Right kidney (tissue), 9 donors: ENCODE measurements at places on chromosomes 16 and 17.

GRCh38 chr17:55770196-55770870, 19.5 kb downstream of the PCTP start:
- DNase-seq: peak; percentile 44

DNA sequence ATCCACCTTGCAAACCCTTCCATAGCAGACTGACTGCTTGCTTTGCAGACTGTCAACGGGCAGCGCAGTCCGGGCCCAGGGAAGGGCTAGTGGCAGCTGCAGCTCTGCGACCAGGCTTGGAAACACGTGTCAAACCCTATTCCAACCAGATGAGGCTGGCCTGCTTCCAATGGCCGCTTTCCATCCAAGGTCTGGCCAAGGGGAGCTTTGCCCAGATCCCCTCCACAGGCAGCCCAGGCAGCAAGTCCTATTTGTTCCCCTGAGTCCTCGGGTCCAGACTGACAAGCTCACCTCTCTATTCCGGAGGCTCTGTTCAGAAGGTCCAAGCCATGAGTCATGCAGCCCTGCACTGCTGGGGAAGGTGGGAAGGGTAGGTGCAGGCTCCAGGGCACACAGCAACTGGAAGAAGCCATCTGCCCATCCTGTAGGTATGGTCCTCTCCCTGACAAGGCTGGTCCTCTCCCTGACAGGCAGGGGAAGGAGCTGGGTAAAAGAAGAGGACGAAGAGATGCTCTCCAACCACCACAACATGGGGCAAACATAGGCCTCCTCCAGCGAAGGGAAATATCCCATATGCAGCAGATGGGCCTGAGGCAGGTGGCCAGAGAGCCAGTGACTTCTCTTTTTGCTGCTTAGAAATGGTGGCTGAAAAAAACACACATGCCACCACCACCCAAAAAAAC, 22.6 kb upstream of the AXIN2 start:
- DNase-seq: no peak

DNA sequence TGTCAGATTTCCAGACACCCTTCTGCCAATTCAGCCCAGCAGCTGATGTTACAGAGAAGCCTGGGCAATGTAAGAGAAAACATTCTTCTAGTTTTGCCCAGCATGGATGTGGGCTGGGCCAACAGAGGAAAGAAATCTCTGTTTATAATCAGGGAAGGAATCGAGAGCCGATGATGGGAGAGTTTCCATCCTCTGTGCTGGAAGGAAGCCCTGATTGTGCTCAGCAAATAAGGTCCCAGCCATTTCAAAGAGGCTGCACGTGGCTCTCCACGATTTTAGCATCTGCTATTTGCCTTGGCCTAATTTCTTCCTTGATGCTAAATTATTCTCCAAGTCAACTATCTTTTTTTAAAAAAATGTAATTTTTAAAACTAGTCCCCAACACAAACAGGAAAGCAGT, 70.0 kb downstream of the IRX6 start:
- no peak for DNase-seq

DNA sequence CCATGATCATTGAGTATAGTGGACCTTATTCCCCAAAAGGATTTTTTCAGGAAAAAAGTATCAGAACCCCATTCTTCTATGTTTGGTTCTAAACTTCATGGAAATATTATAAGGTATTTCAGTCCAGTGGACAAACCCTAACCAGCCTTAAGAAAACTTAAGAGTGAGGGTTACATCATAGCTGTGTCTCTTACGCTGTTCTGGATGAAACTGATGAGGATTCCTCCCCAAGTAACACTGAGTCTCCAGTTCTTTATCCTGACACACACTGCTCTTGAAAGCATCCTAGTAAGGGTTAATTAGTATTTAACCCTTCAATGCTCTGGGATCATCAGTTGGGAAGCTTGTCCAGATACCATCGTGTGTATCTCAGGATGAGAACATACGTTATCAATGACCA, 5.0 kb downstream of the LYRM1 start:
- DNase-seq: no peak

DNA sequence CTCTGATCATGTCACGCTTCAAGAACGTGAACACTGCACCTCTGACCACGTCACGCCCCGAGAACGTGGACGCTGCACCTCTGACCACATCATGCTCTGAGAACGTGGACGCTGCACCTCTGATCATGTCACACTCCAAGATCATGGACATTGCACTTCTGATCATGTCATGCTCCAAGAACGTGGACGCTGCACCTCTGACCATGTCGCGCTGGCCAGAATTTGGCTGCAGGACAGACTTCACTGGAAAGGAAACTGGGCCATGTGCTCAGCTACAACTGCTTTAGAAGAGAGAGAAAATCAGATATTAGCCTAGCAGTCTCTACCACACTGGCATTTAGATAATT, 182.7 kb downstream of the RPTOR start:
- DNase-seq: no peak

DNA sequence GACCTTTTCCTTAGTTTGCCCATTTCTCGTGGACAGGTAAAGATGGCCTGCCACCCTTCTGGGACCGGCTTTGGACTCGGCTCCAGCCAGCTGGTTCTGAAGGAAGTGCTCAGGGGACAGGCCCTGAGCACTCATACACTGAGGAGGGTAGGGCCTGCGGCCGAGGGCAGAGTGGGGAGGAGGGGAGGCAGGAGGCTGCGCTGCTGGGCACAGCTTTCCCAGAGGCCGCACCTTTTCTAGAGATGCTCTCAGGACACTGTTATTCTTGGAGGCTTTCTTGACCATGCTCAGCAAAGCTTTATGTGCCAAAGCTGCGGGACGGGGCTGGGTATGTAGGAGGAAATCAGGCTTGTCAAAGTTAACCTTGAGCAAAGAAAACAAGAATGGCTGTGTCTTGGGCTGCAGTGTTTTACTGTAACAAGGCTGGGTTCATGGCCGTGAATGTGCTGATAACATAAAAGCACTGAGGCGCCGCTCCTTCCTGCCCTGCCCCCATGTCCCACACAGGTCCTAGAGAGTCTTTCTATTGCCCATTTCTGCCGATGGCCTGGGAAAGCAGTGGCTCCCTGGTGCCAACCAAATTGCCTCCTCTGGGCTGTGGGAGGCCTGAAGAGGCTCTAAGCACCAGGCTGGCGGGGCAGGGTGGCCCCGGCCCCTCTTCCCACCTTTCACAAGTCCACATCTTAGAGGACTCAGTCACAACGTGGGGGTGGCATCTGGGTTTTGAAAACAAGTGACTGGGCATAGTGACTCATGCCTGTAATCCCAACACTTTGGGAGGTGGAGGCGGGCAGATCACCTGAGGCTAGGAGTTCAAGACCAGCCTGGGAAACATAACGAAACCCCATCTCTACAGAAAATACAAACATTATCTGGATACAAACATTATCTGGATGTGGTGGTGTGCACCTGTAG, 22.3 kb upstream of the TIMP2 start:
- DNase-seq: peak; percentile 33
